RKO (cell line): ENCODE measurements at places on chromosomes 16 and 17.
A peak's percentile ranks its signal among the peaks of the same experiment; 100 is the strongest.

DNA sequence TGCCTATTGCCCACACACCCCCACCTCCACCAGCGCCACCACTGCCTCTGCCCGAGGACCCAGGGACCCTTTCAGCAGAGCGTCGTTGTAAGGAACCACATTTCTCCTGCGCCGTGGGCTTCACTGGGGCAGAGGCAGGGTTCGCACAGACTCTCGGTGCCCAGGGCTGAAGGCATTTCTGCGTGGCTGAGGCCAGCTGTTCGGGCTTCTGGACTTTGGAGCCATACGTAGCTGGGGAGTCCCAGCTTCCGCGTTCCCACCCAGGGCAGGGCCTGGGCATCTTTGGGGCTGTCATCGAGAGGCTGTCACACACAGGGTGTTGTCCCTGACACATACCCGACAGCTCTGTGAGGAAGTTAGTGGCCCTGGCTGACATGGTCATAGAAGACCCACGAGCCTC lies 16.0 kb upstream of the SMIM5 start:
- DNase-seq, result no peak

GRCh38 chr16:3149193-3149530 lies 14.3 kb downstream of the ZNF213 start:
- DNase-seq, result no peak

GRCh38 chr16:73032541-73033270 lies 15.2 kb downstream of the ZFHX3 start:
- DNase-seq, result no peak

GRCh38 chr17:48131216-48131824 lies 23.8 kb downstream of the SNX11 start:
- DNase-seq, result peak; percentile 61

- DNase-seq, result peak; percentile 86
These were observed 28.7 kb upstream of the MILR1 start for GRCh38 chr17:64420143-64420670.

- peak; percentile 81 for DNase-seq
These were observed 53.2 kb downstream of the NT5M start for GRCh38 chr17:17356149-17356930.

DNA sequence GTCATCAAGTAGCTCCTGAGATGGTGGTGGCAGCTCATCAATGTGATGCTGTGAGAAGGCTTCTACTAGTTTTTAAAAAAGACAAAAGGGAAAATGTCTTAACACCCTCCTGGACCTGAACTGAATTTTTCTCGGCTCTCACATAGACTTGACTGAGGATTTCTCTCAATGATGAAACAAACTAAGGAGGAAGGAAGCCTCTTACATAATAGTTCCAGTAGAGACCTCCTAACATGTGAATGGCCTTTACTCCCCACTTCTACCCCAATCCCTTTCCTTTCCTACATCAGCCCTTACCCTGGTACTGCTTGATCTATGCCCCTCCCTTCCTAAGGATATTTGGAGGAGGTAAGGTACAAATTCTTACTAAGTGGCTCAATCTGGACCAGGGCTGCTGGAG lies 54.8 kb upstream of the MTMR4 start:
- DNase-seq, result no peak

DNA sequence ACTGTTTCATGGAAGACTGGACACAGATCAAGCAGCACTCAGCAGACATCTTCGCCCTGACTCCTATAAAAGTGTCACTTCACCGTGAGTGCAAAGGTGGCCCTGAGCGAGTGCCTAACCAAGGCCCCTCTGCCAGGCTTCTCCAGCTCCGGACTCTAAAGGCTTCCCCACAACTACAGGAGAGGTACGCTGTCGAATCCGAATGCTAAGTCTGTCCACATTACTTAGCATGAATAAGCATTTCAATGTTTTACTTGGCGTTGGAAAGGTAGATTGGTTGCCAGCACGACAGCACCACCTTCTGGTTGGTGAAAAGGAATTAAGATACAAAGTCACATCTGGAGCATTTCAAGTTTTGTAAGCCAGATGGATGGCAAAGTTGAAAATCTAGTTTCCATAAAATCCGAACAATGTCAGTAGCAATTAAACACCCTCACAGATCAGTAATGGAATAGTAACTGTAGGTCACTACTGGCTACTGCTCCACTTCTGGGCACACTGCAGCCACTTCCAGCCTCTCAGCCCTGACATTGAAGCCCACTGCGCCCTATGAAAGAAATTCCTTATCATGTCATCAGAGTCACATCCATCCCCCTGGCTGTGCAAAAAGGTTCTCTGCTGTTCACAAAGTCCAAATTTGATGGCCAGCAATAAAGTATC lies 100.9 kb downstream of the PARN start:
- peak; percentile 84 for DNase-seq

DNA sequence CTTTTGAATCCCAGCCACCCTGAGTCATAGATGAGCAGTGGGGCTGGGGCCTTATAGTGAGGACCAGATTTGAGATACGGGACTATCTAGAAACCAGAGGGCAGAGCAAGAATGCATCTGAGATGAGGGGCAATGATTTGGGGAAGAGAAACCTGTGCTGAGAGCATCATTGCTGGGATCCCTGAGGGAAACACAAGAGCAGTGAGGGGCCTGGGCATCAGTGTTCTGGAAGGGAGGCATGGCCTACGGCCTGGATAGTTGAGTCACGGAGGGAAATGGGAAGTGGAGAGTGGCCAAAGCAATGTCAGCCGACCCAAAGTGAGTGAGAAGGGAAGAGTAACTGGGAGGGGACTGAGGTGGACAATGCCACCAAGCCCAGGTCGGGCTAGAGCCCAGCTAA lies 5.2 kb downstream of the CAMTA2 start:
- no peak for DNase-seq

GRCh38 chr17:46817151-46817900 lies 1.2 kb downstream of the WNT3 start:
- no peak for DNase-seq

DNA sequence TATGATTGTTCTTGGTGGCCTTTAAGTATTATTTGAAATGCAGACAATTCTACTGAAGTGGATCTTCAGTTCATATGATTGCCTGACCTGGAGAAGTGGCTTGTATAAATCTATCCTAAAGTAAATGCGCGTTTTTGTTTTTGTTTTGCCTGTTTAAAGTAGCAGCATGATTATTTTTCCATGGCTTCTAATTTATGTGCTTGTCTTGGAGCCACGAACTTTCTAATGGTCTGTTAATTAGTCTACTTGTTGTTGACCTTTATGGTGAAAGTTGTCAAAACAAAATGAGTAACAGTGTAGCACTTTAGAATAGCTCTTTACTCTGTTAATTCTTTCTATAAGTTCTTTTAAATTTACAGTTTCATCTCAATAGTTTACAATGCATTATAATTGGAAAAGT lies 1.7 kb downstream of the PRKAR1A start:
- no peak for DNase-seq

- no peak for DNase-seq
These were observed 8.1 kb downstream of the SCNN1B start for GRCh38 chr16:23310217-23310616.

GRCh38 chr17:73325527-73325842 lies 13.7 kb upstream of the CDC42EP4 start:
- no peak for DNase-seq

DNA sequence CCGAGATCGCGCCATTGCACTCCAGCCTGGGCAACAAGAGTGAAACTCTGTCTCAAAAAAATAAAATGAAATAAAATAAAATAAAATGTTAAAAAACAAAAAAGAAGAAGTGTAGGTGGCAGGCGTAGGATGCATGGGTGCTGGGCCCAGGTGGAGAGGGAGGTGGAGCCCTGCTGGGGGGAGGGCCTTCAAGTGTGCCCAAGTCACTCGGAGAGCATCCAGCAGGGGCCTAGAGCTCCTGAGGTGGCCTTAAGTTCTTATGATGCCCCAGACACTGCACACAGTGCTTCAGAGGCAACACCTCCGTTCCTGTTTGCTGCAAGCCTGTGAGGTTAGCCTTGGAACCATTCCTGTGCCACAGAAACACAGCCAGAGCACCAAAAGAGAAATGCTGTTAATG lies 23.2 kb downstream of the IL4R start:
- no peak for DNase-seq

DNA sequence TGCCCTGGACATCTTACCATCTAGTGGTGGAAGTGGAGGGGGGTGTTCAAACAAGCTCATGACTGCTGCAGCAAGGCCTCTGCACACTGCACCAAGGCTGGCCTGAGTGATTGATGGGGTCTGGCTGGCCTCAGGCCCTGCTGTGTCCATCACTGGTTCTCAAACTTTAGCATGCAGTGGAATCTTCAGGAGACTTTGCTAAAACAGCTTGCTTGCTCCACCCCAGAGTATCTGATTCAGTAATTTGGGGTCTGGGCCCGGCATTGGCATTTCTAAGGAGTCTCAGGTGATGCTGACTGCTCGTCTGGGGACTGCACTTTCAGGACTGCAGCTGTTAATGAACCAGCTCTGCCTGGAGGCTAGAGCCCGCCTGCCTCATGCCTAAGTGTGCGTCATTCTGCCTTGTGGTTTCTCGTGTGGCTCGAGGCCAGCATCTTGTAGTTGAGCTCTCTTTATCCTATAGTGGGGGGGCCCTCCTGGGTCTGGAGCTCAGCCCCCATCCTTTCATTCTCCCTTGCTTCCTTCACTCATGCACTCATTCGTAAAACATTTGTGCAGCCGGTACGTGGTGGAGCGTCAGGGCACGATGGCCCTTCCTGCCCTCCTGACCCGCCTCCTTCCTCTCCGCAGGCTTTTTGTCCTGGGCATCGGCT lies 4.1 kb downstream of the MGAT5B start:
- peak; percentile 85 for DNase-seq

GRCh38 chr17:44599298-44600175 lies 42.3 kb downstream of the FZD2 start:
- DNase-seq, result peak; percentile 40

DNA sequence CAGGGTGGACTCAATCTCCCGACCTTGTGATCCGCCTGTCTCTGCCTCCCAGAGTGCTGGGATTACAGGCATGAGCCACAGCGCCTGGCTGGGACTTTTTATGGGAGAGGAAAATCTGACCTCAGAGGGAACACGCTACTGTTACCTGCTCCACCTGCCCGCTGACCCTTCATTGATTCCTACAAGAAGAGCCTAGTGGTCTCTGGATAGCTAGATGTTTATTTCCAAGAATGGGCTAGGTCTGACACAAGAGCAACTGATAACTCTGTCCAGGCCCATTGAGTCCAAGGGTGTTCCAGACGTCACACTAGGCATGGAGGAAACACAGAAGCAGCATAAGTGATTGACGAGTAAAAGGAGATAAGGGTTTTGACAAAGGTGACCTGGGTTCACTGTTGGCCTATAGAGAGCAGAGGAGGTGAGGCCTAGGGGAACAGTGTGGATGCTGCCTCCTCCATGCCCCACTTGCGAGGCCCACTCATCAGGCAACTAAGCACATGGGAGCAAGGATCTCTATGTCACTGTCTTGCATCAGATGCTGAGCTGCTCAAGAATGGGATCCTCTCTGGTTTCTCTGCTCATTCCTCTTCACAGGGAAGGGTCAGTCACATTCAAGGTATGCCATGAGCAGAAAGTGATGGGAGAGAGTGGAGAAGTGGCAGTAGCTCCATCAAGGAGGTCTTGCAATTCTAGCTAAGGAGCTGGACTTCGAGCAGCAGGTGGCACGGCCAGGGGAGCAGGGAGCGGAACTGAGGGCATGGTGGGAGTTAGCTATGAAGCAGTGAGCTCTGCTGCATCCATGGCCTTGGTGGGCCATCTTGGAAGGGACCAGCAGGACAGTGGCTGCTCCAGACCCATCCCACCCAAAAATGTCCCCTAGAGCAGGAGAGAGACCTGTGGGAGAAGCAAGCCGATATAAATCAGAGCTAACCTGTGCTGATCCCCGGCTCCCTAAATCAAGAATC lies 145.2 kb downstream of the WSCD1 start:
- DNase-seq, result peak; percentile 9

- no peak for DNase-seq
These were observed 6.5 kb downstream of the FNDC8 start for GRCh38 chr17:35127751-35128514.

DNA sequence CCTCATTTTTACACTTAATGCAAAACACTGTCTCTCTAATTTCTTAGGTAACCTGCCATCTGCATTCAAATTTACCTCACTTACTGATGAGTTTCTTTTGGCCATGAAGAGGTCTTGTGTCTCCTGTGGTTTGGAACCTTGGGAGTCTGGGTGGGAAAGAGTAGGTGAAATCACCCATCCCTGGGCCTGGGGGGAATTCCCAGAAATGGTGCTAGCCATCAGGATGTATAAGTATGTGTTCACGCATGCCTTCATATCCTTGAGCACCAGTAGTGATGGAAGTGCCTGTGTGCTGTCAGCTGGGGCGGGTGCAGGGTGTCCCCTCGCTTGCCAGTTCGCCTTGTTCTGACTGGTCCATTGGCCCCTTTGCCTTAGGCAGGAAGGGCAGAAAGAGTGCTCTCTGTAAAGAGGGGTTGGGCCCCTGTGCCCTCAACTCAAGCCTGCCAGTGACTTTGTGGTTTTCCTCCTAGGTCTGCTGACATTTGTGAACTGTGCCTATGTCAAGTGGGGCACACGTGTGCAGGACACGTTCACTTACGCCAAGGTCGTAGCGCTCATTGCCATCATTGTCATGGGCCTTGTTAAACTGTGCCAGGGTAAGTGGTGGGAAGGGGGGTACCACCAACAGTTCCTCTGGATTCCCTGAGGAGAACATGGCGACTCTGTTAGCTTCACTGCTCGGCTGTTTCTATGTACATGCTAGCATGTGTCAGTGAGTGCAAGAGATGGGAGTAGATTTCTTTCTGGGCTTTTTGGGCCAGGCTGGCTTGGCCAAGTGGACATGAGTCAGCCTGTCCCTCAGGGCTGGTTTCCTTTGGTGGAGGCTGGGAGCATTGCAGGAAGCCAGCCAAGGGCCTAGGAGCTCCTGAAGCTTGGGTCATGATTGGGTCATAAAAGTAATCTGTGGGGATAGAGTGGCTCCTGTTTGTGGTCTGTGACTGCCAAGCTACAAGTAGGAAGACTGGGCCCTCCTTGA lies 23.2 kb downstream of the SLC7A6OS start:
- DNase-seq, result peak; percentile 40

GRCh38 chr17:39929646-39930407 lies 2.3 kb downstream of the LRRC3C start:
- no peak for DNase-seq

DNA sequence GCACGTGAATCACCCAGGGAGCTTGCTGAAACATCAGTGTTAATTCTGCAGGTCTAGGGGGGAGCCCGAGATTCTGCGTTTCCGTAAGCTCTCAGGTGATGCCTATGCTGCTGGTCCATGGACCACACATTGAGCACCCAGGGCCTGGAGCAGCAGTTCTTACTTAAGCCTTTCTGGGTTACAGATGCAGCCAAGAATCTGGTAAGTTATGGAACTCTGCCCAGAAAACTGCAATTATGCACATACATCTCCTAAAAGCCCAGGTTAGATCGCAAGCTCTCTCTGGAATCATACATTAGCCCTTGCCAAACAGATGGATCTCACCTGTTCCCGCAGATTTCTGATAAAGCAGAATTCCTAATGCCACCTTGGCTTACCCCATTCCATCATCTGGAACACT lies 265.9 kb upstream of the SALL1 start:
- DNase-seq, result no peak

- no peak for DNase-seq
These were observed 1.2 kb downstream of the SEPHS2 start for GRCh38 chr16:30444231-30445148.

- peak; percentile 28 for DNase-seq
These were observed 44.0 kb downstream of the SOST start for GRCh38 chr17:43714465-43715149.

- no peak for DNase-seq
These were observed 46.2 kb downstream of the LGALS9 start for GRCh38 chr17:27677191-27677590.
